Muscle of back (tissue), 13 donors: ENCODE measurements at places on chromosomes 16 and 17. TPM values are rescaled to one million over a fixed set of nuclear protein-coding genes. Genes with fewer than 3 reads are reported as not detected.

DNA sequence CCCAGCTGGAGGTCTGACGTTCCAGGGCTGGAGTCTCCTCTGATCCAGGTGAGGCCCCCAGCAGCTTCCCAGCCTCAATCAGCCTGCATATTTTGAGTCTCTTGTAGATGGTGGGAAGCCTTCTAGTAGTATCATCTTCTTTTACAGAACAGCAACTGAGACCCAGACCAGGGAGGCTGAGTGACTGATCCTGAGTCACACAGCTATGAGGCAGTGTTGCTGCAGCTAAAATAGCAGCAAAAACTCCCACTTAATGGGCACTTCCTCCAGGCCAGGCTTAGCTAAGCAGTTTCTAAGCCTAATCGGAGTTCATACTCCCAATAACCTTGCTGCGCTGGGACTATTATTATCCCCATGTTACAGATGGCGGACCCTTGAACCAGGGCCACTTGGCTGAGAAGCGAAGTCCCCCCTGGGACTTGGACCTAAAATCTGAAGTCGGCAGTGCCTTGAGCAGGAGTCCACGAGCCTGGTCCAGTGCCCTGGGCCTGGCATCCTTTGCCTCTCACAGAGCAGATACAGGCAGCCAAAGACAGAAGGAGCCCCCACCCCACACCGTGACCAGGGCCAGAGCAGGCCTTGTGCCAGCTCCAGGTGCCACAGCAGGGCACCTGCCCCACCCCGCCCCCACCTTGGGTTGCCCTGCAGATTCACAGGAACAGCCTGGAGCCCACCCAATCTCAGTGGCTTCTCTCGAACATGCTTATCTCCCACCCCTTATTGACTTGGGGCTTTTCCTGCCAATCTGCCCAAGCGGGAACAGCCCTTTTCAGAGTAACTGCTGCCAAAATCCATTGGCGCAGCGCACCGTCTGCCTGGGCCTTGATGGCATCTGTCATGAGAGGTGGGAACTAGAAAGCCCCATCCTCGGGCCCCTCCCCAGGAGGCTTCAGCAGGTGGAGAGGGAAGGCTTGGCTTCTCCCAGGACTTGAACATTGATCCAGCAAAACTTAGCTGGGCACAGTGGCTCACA lies 65.1 kb downstream of the SOCS1 start:
- DNase-seq, result no peak

- peak; percentile 75 for DNase-seq
Measured at GRCh38 chr16:29811896-29812665, at the start of gene PRRT2. Gene PRRT2, plus strand, starts transcription at chr16:29812193. Its CDS starts 862 bp downstream, at chr16:29813055.

DNA sequence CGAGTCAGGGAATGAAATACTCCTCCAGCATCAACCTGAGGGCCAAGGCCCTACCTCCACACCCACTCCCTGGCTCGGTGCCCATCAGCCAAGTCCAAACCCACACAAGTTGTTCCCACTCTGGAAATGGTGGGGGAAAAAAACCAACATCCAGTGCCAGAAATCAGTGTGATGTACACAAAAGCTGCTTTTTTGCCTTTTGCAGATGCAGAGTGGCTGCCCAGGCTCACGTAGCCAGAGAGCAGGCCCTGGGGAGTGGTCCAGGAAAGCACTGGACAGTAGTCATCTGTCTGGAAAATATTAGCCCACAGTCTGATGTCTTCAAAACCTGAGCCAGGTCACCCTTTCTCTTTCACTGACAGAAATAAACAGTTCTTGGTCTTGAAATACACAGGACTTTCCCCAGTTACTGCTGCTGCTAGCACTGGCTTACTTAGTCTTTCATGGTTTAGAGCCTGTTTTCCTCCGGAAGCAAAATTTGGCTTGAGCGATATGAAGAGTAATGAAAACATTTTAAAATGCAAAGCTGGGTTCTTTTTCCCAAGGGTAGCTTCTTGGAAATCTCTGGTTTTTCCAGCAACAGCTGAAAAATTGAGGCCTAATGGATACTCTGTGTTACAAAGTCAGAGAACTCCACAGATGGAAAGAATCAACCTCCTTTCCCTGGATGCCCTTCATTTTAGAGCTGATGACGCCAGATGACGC lies 18.2 kb upstream of the NOS2 start:
- peak; percentile 94 for DNase-seq

GRCh38 chr17:5201011-5201410 lies 9.3 kb upstream of the ZNF594 start:
- no peak for DNase-seq

DNA sequence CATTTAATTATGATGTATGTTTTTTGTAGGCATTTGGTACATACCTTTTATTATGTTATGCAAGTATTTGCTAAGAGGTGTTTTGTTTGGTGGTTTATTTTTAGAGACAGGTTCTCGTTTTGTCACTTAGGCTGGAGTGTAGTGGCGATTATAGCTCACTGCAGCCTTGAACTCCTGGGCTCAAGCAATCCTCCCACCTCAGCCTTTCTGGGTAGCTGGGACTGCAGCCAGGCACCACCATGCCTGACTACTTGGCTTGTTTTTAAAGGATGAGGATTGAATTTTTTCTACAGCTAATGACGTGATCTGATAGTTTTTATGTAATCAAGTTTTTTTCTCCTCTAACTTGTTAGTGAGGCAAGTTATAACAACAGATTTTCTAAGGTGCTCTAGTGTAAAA lies 199.6 kb downstream of the SPECC1 start:
- no peak for DNase-seq

GRCh38 chr16:47697826-47698225 lies 236.7 kb downstream of the PHKB start:
- no peak for DNase-seq

DNA sequence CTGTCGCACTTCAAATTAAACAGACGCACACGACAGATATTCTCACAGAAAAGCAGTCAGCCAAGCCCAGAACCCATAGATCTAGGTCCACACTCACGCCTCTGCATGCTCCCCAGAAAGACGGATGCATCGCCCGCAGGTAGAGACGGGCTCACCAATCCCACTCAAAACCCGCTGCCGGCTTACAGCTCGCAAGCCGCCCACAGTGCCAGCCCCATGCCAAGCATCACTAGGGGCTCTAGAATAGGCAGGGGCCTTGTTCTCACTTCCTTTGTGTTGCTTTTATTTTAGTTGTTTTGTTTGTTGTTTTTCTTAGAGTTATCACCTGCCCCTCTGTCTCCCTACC lies 336 bp upstream of the BMERB1 start:
- no peak for DNase-seq

GRCh38 chr16:78608305-78608776 lies 508.9 kb downstream of the WWOX start:
- no peak for DNase-seq

DNA sequence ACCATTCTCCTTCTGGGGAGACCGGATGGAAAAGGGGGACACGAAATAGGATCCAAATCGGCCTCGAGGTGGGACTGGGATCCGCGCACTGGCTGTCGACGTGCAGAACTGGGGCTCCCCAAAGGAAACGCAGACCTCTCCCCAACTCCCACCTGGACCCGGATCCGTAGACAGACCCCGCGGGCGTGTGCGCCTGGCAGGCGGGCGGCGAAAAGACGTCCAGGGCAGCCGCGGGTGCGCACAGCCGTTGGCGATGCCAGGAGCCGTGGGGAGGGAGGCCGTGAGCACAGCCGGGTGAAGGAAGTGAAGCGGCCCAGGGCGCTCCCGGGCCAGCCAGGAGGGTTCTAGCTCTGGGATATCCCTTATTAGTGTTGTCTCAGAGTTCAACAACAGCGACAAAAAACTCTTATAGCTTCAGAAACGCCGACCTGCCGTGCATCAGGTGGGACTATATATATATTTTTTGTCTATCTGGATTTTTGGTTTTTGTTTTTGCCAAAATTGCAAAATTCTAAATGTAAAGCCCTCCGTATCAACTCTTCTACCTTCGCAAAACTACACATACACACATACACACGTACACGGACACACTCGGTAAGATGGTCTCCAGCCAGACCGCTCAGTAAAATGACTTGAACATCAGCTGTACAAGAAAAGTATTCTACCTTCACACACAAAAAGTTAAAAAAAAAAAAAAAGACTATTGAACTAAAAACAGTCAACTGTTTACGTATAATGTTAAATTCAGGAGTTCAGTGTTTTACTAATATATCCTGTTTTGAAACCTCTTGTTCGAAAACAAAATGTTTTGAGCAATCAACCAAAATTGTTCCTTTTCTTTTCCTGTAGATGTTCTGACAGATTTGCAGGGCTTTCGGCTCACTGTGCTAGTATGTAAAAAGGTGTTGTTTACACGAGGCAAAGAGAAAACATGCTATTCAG lies 5.2 kb upstream of the AATF start:
- DNase-seq, result peak; percentile 64

DNA sequence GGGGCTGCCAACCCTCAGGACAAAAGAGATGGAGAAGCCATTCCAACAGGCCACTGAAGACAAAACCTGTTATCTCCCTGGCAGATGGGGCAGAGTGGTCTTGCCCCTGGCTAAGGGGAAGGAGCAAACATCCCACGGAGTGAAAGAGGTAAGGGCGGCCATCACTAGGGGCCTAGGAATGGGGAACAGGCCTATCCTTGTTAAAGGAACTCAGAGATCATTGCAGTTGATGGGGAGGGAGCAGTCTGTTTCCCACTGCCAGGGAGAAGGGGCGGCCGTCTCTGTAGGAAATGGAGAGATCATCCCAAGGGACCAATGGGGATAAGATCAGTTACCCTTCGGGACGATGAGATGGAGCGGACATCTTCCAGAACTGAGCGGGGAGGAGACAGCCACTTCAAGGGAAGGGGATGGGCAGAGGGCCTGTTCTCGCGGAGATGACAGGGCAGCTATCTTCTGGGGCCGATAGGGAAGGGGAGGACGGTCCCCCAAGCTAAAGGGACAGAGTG lies 581 bp upstream of the TMEM208 start:
- no peak for DNase-seq

DNA sequence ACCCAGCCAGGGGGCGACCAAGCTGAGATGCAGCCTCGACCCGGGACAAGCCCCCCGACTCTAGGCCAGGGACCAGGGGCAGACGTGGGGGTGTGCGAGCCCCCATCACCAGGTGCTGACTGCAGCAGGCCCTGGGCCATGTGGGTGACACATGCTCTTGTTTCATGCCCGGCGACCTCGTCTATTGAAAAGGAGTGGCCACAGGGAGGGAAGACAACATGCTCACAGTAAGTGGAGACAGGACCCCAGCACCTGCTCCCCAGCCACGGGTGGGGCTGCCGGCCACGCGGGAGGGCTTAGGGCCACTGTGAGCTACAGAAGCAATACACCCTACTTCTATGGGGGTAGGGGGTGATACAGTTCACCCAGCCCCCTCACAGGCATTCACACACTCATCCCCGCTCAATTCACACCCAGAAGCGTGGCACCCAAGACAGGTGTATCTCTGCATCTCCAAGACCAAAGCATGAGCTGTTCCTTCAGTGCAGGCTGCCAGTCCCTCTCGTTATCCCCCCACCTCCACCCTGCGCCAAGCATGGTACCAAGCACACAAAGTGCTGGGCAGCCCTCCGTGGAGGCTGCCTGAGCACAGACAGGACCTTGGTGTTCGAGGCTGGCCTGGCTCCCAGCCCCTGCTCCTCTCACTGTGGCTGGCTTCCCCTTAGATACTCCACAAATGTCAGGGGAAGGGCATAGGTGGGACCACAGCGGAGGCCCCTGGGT lies 13.6 kb downstream of the VASN start:
- DNase-seq, result no peak

DNA sequence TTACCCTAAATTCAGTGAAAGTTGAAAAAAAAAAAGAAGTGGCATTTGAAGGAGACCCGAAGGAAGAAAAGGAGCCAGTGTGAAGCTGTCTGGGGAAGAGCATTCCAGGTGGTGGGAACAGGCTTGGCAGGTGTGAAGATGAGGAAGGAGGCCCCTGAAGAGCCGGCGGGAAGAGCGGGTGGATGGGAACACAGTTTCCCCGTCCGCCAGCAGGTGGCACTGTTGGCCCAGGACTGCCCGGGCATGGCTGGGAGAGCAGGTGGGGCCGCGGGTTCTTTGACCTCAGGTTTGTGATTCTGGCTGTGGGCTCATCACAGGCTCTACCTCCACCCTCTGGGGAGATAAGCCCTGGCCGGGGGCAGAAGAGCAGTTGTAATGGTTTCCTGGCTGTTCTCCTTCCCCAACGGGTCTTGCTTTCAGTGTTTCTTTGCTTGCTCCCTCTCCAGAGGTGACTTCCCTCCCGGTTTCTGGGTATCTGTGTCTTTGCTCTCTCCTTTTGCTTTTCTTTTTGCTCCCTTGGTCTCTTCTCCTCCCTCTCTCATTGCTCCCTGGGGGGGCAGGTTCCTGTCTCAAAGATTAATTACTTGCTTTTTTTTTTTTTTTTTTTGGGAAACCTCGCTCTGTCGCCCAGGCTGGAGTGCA lies 32.3 kb downstream of the RAP1GAP2 start:
- peak; percentile 66 for DNase-seq

- DNase-seq, result no peak
Measured at GRCh38 chr16:4746991-4747574, 12.7 kb downstream of the DNAAF8 start.

DNA sequence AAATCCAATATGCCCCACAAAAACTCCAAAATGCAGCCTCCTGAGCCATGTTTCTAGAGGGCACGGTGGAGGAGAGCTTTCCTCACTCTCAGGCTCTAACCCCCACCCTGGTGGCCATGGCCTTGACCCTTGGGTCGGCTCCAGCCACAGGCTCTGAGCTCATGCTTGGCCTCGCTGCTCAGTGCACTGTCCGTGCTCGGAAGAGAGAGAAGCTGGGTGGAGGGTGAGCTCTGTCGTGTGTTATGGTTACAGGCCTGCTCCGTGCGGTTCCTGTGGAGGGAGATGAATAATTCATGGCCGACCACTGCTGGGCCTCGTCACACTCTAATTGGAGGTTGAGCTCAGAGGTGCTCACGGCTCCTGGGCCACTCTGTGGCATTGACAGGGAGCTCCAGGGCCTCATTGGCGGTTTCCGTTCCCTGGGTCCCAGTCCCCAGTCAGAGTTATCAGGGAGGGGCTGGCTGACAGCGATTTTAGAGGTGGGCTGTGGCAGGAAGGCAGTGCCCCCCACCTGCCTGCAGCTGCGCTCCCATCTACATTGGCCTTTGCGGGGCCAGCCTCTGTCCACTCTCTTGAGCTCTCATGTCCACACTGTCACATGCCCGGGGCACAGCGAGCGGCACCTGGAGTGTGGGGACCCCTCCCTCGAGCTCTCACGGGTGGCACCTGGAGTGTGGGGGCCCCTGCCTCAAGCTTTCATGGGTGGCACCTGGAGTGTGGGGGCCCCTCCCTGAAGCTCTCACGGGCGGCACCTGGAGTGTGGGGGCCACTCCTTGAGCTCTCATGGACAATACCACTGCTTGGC lies 24.9 kb downstream of the ACSF3 start:
- DNase-seq, result no peak

Gene AOC2
- polyA plus RNA-seq, result 1.4 TPM

Gene TEKT5
- not detected for polyA plus RNA-seq

Gene ZG16B
- 0.90 TPM for polyA plus RNA-seq

Gene CETP
- 5.3 TPM for polyA plus RNA-seq

Gene SEPHS2
- polyA plus RNA-seq, result 18.4 TPM

Gene CMIP
- polyA plus RNA-seq, result 19.5 TPM
